NCI-H774 (cell line): ENCODE measurements at places on chromosomes 3 and 15.

DNA sequence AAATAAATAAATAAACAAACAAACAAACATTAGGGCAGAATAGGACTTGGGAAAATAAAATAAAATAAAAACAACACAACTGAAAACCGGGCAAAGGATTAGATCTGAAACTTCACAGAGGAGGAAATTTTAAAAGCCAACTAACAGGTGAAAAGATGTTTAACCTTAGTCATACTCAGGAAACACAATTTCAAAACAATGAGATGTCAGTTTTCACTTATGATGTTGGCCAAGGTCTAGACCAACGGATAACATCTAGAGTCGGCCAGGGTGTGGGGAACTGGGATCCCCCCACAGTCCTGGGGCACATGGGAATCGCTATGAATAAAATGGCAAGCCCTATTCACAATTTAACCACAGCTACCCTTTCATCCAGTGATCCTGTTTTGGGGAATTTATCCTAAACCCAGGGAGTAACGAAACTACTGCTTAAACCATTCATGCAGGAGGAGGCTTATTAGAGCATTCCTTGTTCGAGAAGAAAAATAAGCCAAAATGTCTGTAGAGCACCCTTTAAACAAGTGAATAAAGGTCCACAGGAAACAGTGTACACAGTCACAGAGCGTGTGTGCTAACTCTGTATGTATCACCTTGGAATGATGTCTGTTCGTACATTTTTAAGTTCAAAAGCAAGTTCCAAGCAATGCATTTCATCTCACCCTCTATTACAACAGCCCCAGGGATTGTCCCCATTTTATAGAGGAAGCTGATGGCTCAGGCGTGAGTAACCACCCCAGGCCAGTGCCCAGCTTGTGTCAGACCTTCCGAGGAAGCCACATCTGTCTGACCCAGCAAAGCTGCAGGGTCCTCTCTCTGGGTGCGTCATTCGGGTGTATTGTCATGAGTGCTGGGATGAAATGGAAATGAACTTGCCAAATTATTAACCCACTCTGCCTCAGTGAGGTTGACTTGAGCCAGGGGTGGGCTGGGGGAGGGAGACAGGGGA is 6.3 kb upstream of the ANPEP start:
- no peak for DNase-seq

- DNase-seq: no peak
Observed at GRCh38 chr15:25643120-25643519, 204.3 kb upstream of the UBE3A start.

- peak; percentile 67 for DNase-seq
Observed at GRCh38 chr3:123884203-123884831, at the start of gene MYLK. TSS of gene MYLK (minus strand) at chr3:123884332. CDS start at chr3:123793841, 90,491 bp downstream.

- no peak for DNase-seq
Observed at GRCh38 chr3:26292780-26293179, 329.8 kb upstream of the LRRC3B start.

DNA sequence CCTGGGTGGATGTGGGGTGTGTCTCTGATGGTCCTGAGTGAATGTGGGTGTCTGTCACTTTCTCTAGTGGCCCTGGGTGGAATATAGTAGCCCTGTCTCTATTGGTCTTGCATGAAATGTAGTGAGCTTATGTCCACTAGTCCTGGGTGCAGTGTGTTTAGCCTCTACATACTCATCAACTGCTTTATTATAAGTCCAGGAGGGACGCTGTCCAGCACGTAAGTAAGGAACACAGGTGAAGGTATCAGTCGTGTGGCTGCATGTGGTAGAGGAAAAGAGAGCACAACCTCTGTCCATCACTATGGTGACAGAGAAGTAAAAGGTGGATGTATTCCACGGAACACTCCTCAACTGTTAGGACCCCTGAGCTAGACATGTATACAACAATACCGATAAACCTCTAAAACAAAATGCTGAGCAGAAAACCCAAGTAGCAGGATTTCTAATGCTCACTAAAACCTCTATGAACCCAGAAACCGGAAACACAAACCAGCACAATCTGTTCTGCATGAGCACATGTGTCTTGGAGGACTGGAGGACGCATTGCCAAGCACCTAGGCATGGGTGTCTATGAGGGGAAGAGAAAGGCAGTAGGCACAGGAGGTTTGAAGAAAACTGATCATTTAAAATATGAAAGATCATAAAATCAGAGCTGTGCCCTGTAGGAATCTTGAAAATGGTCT is 11.0 kb downstream of the LTF start:
- DNase-seq: no peak

- DNase-seq: no peak
Observed at GRCh38 chr3:41002104-41002503, 197.2 kb upstream of the CTNNB1 start.

GRCh38 chr3:59777667-59778077 is 727.8 kb upstream of the CFAP20DC start:
- no peak for DNase-seq

GRCh38 chr3:177427540-177427939 is 230.3 kb upstream of the TBL1XR1 start:
- no peak for DNase-seq

DNA sequence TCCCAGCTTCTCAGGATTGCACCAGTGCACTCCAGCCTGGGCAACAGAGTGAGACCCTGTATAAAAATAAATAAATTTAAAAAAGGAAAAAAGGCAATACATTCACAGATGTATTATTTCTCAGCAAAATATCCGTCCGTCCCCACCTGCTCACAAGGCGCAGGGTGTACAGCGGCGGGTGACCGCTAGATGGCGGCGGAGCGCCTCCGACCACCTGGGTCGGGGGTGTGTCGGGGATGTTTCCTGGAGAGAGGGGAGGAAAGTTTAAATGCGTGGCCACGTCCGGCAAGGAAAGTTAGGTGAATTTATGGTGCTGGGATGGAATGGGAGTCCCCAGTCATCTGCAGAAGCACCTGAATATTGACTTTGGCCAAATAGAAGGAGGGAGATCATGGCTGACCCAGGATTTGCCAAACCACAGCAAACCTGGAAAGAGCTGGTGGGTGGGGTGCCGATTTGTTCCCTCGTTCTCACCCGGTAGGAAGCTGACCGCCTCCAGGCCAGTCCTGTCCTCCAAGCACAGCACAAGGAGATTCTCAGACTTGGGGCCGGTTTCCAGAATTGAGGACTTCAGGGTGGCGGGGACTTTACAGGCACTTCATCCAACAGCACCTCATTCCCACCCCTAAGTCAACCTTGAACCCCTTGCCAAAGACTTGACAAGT is 88.3 kb downstream of the TMEM266 start:
- DNase-seq: peak; percentile 21

DNA sequence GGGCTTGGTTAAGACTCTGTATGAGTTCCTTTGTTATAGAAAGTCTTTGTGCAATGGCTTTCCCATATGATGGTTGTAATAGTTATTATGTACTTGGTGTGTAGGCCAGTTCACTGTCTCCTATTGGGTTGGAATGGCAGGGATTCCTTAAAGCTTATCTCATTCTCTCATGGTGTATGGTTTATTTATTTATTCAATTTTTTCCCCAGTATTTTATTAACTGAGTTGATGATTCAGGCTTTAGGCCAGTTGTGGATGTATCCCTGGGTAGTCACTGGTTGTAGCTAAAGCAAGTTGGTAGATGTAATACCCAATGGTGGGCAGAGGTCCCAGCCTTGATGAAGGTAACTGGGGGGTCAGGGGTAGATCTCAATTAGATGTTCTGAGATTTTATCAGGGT is 349.4 kb downstream of the DOCK3 start:
- no peak for DNase-seq

DNA sequence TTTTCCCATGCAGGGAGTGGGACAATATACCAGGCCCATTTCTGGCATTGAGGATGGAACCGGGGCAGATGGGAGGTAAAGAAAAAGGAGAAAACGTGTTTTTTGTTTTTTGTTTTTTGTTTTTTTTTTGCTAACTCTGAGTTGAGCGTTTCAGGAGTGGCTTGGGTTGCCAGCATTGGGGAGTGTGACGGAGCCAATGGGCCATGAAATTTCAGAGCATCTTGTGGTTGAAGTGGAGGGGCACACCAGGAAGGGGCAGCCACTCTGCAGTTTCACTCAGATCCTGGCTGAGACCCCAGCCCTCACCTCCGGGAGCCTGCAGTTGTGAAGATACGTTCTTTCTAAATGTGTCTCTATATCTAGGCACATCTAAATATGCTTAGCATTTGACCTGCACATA is 240.5 kb downstream of the TLE3 start:
- DNase-seq: no peak

GRCh38 chr15:71748293-71748718 is 62.0 kb upstream of the NR2E3 start:
- no peak for DNase-seq

DNA sequence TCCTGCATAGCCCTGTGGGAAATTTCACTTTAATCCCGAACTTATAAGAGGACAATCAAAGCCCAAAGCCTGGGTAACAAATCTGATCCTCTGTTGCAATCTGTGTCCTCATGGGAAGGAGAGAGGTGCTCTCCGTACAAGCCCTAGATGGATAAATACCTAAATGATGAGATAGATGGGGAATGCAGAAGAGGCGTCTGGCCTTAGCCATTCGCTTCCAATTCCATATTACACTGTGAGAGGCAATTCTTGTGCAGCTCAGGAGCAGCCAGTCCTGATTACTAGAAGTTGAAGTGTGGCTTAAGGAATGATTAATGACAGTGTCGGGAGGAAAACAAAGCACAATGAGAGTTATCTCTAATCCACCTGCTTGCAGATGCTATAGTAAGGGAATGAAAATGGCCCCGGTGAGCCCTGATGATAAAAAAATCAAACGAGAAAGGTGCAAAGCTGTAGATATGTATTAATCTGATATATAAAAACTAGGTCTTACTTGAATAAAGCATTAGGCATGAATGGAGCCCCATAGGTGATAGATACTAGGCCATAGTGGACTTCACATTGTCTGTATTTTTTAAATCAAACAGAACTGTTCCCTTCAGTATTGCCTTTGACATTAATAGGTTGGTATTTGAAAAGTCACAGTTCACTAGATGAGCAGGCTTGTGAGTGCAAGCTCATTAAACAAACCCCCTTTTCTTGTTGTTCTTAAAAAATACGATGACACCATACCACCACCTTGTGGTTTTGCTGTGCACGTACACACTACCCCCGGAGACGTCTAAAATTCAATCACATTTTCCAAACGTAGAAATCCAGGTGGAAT is 54.2 kb upstream of the TMCO5A start:
- DNase-seq: peak; percentile 55

- no peak for DNase-seq
Observed at GRCh38 chr3:120022729-120023128, 71.5 kb downstream of the GSK3B start.

- DNase-seq: no peak
Observed at GRCh38 chr15:93664213-93664956, 567.0 kb upstream of the MCTP2 start.

GRCh38 chr3:196093317-196094111 is 11.6 kb upstream of the TFRC start:
- DNase-seq: no peak

- DNase-seq: no peak
Observed at GRCh38 chr3:65166531-65166930, 478.7 kb upstream of the ADAMTS9 start.

DNA sequence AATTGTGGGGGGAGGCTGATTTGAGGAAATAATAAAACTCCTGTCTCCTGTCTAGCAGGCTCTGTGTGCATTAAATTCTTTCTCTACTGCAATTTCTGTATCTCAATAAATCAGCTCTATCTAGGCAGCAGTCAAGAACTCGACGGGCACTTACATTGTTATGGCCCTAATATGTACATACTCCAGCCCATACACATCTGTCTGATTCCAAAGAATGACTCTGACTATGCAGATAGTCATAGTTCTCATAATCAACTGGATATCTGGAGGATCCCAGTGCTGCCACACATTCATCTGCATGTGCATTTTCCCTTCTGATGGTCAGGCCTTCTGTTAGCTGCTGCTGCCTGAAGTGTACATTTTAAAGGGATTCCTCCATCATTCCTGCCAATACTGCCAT is 114.6 kb downstream of the GABRB3 start:
- DNase-seq: no peak

GRCh38 chr3:127014536-127015281 is 31.8 kb downstream of the PLXNA1 start:
- no peak for DNase-seq

- DNase-seq: no peak
Observed at GRCh38 chr15:77027697-77028450, 32.9 kb downstream of the PSTPIP1 start.

- DNase-seq: no peak
Observed at GRCh38 chr15:73867426-73867825, 5.9 kb upstream of the TBC1D21 start.

- DNase-seq: peak; percentile 25
Observed at GRCh38 chr15:85707519-85708338, 87.0 kb downstream of the KLHL25 start.

DNA sequence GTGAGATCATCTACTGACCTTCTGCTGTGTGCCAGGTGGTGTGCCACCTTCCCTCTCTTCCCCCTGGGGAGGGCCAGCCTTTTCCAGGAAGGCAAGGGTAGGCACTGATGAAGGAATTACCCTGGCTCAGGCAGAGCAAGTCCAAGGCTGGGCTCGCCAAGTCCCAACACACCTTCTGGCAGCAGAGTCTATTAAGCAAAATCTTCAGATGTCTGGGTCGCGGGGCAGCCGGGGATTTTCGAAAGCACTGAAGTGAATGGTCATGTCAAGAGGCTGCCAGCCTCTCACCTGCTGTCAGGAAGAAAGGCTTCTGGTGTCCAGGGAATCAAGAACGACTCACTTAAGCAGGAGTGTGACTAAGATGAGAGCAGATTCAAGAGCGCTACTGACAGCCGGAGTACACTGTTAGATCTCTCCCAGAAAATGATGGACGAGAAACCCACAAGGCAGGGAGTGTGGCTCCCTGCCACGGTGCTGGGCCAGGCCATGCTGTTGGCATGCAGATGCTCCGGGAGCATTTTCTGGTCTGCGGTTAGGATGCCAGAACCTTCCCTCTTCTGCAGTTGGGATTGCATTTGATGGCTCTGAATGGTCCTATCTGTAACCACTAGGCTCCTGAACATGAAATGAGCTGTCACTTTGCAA is 479.8 kb downstream of the SHQ1 start:
- DNase-seq: no peak

- no peak for DNase-seq
Observed at GRCh38 chr3:11274566-11275142, 2.5 kb downstream of the ATG7 start.

DNA sequence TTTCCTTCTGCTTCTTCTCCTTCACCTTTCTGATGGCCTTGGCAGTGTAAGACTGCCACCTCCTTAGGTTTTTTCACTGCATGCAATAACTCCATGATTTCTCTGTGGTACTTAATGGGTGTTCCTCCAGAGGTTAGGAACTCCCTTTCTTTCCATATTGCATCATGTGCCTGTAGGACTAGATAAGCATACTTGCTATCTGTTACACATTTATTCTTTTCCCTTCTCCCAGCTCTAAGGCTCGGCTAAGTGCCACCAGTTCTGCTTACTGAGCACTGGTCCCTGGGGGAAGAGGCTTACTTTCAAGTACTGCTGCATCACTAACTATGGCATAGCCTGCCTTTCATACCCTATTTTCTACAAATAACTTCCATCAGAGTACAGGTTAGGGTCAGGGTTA is 351.8 kb downstream of the OTOL1 start:
- DNase-seq: no peak

DNA sequence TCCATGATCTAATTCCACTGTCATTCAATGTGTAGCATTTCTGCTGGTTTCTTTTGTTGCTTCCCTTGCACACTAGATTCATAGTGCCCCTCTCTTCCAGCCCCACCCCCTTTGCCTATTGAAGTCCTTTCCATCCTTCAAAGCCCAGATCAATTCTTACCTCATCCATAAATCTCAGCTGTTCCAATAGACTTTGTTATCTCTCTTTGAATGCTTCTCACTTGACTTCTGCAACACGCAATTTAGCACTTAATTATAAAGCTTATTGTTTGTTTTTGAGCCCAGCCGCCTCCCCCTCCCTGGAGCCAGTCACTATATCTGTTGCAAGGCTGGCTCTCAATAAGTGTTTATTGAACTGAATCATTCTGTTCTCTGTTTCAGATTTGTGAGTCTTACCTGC is 174.6 kb upstream of the TBL1XR1 start:
- DNase-seq: peak; percentile 87
